ENCODE measurements at places on chromosomes 3 and 15.

- no peak for DNase-seq
Observed at GRCh38 chr3:60758171-60758570, 493.1 kb downstream of the FHIT start.

GRCh38 chr3:149151843-149152242 lies 22.4 kb downstream of the HPS3 start:
- no peak for DNase-seq

DNA sequence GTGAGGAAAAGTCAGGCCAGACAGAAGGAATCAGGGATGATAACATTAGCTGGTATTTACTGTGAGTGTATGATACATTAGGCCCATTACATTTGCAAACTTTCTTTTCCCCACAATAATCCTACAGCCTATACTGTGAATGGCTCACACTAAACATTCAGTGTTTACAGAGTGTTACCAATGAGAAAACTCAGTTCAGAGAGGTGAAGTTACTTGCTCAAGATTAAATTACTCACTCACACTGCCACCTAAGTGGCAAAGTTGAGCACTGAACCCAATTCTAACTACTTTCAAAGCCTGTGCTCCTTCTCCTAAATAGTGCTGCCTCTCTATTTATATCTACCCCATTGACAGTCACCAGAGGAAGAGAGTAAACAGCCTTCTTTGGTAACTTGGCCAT lies 8.5 kb downstream of the XPC start:
- DNase-seq: no peak

- no peak for DNase-seq
Observed at GRCh38 chr3:39088456-39088855, 19.0 kb downstream of the GORASP1 start.

DNA sequence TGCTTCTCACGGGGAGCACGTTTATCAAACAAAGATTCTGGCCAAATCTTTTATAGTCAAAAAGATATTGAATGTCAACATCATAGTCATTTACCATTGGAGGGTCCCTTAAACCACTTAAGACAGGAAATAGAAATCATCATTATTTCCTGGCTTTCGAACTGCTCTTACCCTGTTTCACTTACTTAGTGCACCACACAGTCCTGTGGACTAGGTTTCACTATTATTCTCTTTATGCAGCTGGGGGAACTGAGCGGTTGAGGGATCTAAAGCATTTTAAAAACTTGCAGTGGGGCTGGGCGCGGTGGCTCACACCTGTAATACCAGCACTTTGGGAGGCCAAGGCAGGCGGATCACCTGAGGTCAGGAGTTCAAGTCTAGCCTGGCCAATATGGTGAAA lies 13.7 kb upstream of the TPRG1 start:
- DNase-seq: no peak

- no peak for DNase-seq
Observed at GRCh38 chr3:71463617-71464016, 119.9 kb downstream of the FOXP1 start.

DNA sequence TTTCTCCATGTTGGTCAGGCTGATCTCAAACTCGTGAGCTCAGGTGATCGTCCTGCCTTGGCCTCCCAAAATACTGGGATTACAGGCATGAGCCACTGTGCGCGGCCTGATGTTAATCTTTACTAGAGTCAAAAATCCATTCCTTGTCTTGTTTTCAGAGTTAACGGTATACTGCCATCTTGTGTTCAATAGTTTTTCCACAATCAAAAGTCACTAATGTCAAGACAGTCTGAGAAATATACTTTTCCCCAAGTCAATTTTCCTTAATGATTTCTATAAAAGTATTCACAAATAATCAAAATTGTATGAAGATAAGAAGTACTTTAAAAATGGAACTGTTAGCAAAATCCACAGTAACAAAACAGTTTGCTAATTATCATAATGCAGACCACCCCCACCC lies 8.5 kb downstream of the CRBN start:
- DNase-seq: no peak

DNA sequence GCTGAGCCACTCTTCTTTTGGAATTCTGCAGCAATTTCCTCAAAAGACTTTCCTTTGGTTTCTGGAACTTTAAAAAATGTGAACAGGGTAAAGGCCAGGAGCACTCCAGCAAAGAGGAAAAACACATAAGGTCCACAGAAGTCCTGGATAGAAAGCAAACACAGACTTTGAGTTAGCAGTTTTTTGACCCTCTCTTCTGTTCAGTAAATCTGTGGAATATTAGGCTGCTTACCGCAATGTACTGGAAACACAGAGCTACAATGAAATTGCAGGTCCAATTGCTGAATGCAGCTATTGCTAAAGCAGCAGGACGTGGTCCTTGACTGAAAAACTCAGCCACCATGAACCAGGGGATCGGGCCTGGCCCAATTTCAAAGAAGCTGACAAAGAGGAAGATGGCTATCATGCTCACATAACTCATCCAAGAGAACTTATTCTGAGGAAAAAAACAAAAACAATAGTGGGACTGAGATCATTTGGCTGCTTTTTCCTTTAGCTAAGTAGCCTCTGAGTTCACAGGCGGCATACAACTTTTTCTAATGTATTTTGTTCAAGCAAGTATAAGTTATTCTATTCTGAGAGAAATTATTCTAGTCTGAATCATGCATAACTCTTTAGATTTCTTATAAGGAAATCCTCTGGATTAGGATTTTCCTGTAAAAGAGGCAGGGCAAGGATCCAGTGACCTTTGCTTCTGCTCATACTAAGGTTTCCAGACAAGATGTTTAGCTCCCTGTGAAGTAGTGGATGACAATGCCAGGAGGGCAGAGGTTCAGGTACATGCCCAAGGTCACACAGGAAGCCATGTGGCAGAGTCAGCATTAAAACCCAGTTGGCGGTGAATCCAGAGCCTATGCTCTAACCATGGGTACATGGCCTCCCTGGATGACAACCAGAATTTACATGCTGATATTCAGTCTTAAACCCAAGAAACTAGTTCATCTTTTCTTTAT lies 28.3 kb downstream of the SLC2A2 start:
- no peak for DNase-seq

- no peak for DNase-seq
Observed at GRCh38 chr3:136207489-136208115, 11.5 kb upstream of the MSL2 start.

- no peak for DNase-seq
Observed at GRCh38 chr3:65685621-65686235, 353.0 kb downstream of the MAGI1 start.

GRCh38 chr3:163058031-163058854 lies 1561.6 kb downstream of the OTOL1 start:
- DNase-seq: no peak

GRCh38 chr15:40846841-40847222 lies 3.0 kb downstream of the SPINT1 start:
- DNase-seq: no peak

- no peak for DNase-seq
Observed at GRCh38 chr3:17407576-17407975, 334.9 kb downstream of the TBC1D5 start.

- DNase-seq: no peak
Observed at GRCh38 chr3:20080956-20081554, 40.8 kb downstream of the KAT2B start.

DNA sequence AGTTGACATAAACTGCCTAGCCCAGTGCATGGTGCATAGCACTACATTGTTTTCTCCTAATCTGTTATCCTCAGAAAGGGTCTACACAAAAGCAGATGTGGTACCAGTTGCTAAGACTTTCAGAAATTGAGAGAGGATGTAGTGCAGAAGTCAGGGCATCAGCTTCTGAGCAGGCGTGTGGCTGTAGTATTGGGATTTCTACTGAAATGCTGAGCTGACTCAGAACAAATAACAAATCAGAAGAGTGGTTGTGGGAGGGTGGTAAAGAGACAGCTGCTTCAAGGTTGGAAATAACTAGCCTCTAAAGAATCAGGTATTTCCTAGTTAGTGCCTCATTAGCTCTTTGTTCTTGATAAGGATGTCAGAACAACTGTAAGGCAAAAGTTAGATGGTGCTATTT lies 161.3 kb downstream of the AKAP13 start:
- DNase-seq: no peak

GRCh38 chr3:143521803-143522202 lies 326.5 kb downstream of the SLC9A9 start:
- DNase-seq: no peak

DNA sequence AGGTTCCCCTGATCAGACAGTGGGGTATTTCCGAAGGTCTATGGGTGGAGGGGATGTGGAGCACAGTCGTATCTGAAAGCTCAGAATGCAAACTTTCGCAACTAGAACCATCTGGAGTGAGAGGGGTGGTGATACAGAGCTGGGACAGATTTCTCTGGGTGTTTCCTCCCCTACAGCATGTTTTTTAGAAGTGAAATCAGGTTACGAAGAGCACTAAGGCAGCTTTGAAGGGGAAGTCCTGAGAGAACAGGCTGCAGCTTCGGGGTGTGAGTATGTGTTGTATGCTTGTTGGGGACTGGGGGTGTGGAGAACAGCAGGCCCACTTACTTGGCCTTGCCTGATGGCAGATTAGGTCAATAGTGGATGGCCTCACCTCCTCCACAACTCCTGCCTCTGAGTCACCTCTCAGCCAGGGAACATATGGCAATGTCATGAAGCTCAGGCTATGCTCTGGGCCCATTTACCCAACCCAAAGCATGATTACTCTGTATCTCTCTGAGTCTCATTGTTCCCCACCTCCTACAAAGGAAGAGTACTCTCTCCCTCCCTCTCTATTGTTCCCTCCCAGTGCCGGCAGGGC lies 107.2 kb upstream of the RASGRP1 start:
- no peak for DNase-seq

DNA sequence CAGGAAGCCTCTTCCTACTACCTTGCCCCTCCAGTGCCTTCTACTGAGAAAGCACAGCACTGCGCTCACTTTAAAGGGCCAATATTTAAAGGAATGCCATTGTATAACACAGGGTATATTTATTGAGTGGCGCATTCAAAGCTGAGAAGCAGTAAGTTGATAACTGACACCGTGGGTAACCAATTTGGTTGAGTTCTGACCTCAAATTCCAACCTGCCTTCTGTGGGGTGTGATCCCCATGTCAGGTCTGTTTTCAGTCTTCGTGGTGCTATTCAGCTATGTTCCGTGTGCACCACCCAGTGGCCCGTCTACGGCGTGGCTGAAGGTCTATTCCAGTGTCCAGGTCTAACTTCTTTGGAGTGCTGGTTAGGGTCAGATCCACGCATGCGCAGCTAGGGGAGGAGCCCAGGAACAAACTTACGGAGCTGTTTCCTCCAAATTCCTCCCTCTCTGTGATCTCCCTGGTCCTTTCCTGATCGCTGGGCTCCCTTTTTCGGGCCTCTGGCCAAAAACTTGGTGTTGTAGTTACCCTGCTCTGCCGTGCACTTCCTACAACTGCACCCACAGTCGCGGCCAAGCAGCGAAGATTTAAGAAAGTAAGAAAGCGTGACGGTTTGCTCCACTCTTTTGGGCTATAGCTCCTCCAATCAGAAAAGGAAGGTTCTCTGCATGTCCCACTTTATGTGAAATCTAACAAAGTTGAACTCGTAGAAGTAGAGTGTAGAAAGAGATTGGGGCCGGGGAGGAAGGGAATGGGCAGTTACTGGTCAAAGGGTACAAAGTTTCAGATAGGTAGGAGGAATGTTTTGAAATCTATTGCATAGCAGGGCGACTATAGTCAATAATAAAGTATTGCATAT lies 7.7 kb downstream of the LRRC2 start:
- peak; percentile 30 for DNase-seq

- DNase-seq: no peak
Observed at GRCh38 chr3:129656659-129657247, 50.3 kb upstream of the PLXND1 start.

DNA sequence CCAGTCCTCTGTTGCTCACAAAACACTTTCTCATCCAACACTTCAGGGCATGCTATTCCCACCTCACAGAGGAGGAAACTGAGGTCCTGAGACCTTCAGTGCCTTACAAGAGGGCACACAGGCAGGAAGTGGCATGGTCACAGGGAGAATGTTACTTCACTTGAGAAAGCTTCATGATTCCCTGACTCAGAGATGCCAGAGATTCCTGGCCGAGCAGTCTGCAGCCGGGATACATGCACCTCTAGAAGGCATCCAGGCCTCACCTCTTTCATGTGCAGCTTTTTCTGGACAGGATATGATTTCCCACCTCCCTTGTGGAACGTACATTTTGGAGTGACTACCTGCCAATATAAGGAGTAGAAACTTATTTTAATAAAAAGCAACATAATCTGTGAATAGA lies 2.8 kb upstream of the SST start:
- DNase-seq: no peak

- no peak for DNase-seq
Observed at GRCh38 chr3:66403323-66403990, 97.4 kb downstream of the LRIG1 start.

GRCh38 chr3:125165189-125165947 lies 47.2 kb downstream of the SLC12A8 start:
- DNase-seq: no peak

DNA sequence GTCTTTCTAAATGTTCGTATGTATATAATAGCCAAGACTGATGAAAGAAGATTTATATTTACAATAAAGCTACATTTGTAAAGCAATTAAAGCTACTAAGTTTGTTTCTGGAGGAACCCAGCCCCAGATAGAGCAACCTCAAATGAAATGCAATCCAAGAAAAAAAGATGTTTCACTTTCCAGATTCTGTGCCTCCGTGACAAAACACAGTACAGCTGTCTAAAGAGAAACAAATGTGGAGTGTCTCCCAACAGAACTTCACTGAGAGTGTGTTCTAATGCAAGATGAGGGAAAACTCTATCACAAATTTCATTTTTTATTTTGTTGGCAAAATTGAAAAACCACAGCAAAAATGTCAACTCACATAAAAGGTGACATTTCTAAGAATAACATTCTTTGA lies 317.0 kb downstream of the OCA2 start:
- DNase-seq: no peak

GRCh38 chr3:48747015-48747615 lies 30.1 kb upstream of the IP6K2 start:
- no peak for DNase-seq

DNA sequence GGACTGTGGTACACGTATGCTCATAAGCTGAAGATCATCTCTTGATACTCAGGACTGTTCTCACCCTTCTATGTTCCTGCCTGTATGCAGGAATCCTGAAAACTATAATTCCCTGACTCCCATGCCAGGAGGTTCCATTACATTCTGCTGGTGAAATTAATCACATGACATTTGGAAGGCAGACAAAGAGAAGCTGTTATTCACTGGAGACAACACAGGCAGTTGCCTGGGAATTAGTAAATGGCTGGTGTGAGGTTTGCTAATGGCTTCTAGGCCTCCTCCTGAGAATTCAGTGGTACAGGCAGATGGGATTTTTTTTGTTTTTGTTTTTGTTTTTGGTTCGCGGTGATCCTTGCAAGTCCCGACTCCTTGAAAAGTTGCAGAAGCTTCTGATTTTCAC lies 91.4 kb downstream of the CTNNB1 start:
- DNase-seq: no peak

- no peak for DNase-seq
Observed at GRCh38 chr3:184295771-184296170, 3.3 kb upstream of the PSMD2 start.

DNA sequence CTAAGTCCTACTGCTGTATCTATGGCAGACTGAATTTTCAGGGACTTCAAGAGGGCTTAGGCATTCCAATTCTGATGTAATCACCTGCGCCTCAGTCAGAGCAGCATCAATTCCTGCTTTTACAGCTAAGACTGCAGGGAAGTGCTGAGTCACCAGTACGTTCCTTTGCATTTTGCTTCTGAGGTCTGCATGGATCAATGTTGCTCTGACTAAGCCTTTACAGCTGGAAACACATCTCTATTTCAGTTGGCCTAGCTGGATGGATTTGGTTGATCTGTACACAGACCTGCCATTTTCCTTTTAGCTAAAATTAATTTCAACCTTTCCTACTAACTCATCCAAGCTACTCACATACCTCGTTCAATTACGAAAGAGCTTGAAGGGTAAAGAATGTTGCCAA lies 51.3 kb downstream of the ETV5 start:
- no peak for DNase-seq

GRCh38 chr3:132268956-132269355 lies 48.3 kb upstream of the ACP3 start:
- DNase-seq: no peak

Measured in activated CD4-positive, CD25-positive, alpha-beta regulatory T cell treated with anti-CD3 and anti-CD28 coated beads, Interleukin-2, amount 50 U/mL, for 16 hours (primary cell).